AG08395 (cell line): ENCODE measurements at places on chromosomes 1 and 21.

DNA sequence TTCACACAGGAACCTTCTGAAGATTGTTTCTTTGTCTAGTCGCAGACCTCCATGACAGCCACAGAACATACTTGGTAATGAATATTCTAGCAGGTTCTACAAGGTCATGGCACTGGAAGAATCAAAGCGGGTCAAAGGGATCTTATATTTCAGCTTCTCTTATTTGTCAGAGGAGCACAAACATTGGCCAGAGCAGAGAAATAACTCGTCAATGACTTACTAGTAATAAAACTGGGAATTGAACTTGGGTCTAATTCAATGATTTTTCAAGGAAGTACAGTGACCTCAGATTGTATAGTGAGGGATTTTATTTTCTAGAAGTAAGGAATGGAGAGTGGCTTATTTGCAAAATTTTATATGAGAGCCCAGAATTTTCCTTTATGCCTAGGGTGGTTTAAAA lies 290.8 kb upstream of the PLXNA2 start:
- no peak for DNase-seq

- no peak for DNase-seq
Observed at GRCh38 chr21:14620152-14620551, 74.0 kb upstream of the SAMSN1 start.

GRCh38 chr1:185860311-185860710 lies 126.1 kb downstream of the HMCN1 start:
- no peak for DNase-seq

- no peak for DNase-seq
Observed at GRCh38 chr1:179323436-179323835, 29.8 kb downstream of the SOAT1 start.

GRCh38 chr1:156486421-156487344 lies 13.9 kb downstream of the MEF2D start:
- DNase-seq = no peak

GRCh38 chr1:46815133-46815532 lies 16.3 kb downstream of the CYP4B1 start:
- DNase-seq = no peak

- DNase-seq = no peak
Observed at GRCh38 chr21:33205476-33205875, 24.3 kb upstream of the IFNAR2 start.

- no peak for DNase-seq
Observed at GRCh38 chr1:222275729-222276465, 272.0 kb downstream of the HHIPL2 start.

- no peak for DNase-seq
Observed at GRCh38 chr1:35164893-35165292, 28.1 kb downstream of the SFPQ start.

- no peak for DNase-seq
Observed at GRCh38 chr1:184020855-184021254, 16.7 kb downstream of the COLGALT2 start.

DNA sequence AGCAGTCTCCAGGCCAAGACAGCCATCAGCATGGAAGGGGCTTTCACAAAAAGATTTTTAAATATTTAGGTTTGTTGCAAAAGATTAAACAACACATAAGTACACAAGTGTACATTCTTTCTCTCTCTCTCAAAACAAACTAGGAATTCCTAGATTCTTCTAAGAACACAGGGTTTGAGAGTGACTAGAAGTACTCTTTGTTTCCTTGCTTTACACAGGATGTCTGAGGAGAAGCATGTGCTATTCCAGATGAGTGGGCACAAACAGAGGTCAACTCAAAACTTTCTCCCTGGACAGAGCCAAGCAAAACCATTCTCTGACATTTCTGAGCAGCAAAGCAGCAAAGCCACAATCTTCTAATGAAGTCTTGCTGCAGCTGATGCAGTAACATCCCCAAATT lies 210.6 kb upstream of the HOOK1 start:
- DNase-seq = no peak

GRCh38 chr21:44083631-44084291 lies 23.4 kb upstream of the PWP2 start:
- DNase-seq = no peak

DNA sequence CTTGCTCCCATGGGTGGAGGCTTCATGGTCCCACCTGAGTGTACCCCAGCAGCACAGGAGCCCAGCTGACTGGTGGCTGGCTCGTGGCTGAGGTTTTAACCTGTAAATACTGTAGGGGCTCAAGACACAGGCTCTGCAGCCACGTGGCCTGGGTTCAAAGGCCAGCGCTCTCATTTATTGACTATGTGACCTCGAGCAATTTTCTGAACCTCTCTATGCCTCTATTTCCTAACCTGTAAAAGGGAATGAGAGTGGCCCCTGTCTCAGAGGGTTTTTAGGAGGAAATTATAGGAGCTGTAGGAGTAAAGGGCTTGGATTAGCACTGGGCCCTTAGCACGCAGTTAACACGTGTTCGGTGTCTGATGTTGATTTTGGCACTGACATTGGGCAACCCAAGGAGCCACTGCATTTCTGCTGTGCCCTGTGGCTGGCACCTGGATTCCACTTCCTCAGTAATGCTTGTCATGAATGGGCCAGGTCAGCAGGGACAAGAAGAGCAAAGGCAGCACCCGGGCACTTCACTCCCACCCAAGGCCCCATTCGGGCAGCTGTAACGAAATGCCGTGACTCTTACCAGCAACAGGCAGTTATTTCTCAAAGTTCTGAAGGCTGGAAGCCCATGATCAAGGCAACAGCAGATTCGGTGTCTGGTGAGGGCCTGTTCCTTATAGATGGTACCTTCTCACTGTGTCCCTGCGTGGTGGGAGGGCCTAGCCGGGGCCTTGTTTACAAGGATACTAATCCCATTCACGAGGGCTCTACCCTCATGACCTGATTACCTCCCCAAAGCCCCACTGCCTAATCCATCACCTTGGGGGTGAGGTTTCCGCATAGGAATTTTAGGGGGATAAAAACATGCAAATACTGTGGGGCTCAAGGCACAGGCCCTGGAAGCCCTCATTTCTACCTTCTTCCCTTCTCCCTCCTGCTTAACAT lies 25.2 kb downstream of the ARHGEF10L start:
- DNase-seq = no peak

GRCh38 chr1:10387677-10388386 lies 11.0 kb upstream of the PGD start:
- DNase-seq = peak; percentile 46

DNA sequence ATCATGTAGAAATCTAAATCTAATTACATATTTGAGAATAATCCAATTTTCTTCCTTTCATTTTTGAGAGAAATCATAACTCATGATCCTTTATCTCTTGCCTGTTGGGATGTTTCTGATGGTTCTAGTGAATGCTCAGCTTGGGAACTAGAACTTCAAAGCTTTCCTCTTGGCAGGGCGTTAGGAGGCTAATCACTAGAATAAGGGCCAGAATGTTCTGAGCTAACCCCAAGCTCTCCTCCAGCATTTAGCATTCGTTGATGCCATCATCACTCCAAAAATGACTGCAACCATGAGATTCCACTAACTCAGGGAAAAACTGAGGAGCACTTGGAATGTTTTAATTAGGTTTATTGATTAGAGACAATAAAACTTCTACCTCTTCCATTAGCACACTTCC lies 93.9 kb upstream of the DPT start:
- DNase-seq = no peak

GRCh38 chr1:248696261-248696660 lies 6.3 kb downstream of the OR14I1 start:
- no peak for DNase-seq

- no peak for DNase-seq
Observed at GRCh38 chr1:214469290-214469689, 82.1 kb downstream of the PTPN14 start.

GRCh38 chr1:93577536-93578432 lies 103.9 kb downstream of the BCAR3 start:
- no peak for DNase-seq

DNA sequence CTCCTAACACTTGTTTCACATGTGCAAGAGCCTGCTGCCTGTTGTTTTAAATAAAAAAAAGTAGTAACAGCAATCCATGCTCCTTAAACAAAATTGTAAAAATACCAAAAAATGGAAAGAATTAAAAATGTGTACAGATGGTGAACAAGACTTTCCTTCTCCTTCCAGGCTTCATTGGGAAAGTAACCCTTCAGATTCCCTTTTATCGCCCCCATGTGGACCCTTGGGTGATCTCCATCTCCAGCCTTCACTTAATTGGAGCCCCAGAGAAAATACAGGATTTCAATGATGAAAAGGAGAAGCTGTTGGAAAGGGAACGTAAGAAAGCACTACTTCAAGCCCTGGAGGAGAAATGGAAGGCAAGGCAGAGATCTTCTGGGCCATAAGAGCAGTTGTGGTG lies 14.2 kb downstream of the VPS13D start:
- DNase-seq = peak; percentile 37

DNA sequence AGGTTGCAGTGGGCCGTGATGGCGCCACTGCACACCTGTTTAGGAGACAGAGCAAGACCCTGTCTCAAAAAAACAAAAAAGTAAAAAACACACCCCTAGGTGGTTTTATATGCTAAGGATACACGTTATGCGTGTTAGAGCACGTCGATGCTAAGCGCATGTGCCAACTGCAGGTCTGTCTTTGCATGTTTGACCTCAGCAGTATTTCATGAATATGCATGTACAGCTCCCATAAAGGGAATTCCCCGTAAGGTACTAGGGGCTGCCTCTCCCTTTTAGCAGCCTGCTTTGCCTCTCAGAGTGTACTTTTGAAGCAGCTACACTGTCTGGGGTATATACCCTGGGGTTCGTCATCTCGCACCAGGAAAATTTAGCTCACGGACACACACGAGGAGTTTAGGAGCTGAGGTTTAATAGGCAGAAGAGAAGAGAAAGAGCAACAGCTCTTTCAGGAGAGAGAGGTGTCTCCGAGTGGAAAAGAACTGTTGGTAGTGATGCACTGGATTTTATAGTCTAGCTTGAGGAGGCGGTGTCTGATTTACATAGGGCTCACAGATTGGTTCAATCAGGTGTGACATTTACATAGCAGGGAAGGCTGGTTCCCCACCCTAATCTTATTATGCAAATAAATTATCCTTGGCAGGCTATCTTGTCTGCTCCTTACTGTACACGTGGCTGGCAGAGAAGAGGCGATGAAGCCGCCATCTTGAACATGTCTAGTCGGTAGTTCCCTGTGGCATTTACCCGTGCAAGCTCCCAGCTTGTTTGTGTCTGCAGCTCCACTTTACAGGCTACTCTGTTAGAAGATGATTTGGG lies 4.2 kb upstream of the OTUD3 start:
- DNase-seq = no peak

- DNase-seq = peak; percentile 97
Observed at GRCh38 chr1:59296358-59297256, at the start of gene FGGY. FGGY (plus strand) TSS chr1:59297094; CDS start chr1:59321550, 24,456 bp downstream.

GRCh38 chr21:17542371-17543011 lies 29.6 kb downstream of the CXADR start:
- DNase-seq = no peak
